ENCODE measurements at places on chromosomes 6 and 20.

- no peak for DNase-seq
Observed at GRCh38 chr6:71533939-71534379, 245.3 kb downstream of the OGFRL1 start.

- DNase-seq, result no peak
Observed at GRCh38 chr6:157017861-157018260, 240.7 kb downstream of the ARID1B start.

DNA sequence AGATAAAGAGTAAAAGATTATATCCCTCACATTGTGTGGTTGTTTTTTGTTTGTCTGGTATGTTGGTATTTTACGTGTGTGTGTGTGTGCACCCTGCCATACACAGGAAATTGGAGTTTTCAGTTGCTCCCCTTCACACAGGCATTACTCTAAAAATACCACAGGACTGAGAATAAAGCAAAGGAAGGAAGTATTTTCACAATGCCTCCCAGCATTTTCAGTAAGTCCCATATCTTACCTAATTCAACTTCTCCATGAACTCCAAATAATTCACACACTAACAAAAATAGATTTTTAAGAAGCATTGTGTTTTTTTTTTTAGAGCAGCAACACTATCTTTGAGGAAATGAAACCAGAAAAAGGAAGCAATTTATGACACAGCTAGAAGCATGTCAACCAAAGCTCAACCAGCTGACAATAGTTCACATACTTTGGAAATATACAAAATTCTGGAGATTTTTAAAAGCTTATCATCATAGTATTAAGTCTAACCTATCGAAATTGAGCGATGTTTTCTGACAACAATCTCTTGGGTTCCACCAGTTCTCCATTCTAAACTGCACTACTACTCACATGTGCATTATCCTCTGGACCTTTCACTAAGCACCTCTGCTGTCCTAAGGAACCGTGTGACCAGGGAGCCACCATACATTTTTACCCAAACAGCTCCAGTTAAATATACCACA lies 2.1 kb downstream of the UBE2J1 start:
- no peak for DNase-seq

DNA sequence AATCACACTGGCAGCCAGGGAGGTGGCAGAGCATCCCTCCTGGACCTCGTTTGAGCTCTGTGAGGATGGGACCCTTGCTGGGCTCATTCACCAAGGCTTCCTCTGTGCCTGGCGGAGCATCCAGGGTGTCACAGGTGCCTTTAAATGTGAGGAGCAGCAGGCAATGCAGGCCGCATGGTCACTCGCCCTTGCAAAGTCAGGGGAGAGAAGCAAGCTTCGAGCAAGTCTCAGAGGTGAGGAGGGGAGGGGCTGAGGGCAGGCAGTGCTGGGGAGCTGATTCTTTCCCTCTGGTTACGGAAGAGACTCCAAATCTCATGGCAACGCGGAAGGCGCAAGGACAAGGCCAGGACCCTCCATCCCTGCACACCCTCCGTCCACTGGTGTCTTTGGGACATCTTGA lies 182.7 kb upstream of the PMEPA1 start:
- DNase-seq, result no peak

DNA sequence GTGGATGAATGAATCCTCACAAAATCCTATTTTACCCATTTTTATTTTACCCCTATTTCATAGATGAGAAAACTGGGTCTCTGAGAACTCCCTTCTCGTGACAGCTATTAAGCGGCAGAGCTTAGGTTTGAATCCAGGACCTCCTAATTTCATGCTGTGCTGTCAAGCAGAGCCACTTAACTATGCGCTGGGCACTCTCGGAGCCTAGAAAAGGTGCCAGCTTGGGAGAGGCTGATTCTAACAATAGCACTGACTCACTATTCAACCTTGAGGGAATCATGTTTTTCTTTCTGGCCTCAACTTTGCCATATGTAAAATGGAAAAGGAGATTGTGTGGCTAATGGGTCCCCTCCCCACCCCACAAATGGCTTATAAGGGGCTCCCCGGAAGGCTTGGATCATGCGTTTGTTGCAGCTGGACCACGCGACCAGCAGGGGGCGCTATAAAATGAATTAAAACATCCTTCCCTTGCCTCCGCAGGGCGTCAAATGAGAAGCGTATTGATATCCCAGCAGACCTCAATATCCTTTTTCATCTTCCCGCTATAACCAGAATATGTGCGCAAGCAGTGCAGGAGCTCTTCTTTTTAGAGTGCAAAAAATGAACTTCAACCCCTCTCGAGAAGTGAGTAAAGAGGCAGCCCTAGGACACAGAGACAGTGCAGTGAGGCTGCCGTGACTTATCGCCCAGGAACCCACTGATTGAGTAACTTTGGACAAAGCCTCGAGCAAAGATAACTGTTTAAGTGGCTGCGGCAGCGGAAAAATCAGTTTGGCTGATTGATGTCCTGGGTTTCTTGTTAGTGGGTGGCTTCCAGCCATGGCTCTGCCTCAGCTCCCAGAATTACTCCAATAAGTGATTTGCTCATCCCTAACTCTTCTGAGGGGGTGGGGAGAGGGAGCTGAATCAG lies 12.8 kb upstream of the PDYN start:
- DNase-seq, result no peak

- no peak for DNase-seq
Observed at GRCh38 chr6:120262354-120262753, 912.8 kb upstream of the MAN1A1 start.

DNA sequence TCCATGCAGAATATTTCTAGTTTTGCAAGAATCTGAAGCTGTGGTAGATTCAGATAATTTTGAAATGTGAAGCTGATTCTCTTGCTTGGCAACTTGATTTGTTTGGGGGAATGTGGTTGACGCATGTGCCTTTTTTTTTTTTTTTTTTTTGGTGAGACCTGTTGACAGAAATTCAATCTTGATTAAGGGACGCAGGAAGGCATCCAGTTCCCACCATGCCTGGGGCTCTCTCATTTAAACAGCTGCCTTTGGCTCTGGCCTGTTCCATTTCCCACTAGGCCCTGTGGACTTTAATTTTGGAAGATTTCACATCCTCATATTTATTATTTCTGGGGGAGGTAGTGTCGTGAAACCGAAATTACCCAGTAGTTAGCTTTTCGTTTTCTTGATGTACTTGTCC lies 8.6 kb downstream of the TPX2 start:
- DNase-seq, result no peak

GRCh38 chr6:30554404-30554803 lies 1.9 kb downstream of the GNL1 start:
- no peak for DNase-seq

- no peak for DNase-seq
Observed at GRCh38 chr6:5752391-5752680, 254.4 kb downstream of the NRN1 start.

DNA sequence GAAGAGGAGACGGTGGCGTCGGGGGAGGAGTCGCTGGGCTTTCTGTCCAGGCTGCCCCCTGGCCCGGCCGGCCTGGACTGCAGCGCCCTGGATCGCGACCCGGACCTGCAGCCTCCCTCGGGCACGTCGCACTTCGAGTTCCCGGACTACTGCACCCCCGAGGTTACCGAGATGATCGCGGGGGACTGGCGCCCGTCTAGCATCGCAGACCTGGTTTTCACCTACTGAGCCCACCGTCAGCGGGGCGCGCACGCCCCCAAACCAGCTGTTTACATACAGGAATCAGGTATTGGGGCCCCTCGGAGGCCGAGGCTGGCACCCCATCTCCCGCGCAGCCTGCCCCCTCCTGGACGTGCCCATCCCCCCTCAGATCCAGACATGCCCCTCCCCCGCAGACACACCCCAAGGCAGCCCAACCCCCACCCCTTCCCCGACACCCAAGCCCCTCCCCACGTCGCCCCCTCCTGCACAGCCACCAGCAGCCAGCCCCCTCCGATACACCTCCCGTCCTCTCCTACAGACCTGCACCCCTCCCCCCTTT lies 1.4 kb downstream of the SOX12 start:
- no peak for DNase-seq

GRCh38 chr6:38477680-38478260 lies 162.0 kb downstream of the BTBD9 start:
- DNase-seq, result no peak

DNA sequence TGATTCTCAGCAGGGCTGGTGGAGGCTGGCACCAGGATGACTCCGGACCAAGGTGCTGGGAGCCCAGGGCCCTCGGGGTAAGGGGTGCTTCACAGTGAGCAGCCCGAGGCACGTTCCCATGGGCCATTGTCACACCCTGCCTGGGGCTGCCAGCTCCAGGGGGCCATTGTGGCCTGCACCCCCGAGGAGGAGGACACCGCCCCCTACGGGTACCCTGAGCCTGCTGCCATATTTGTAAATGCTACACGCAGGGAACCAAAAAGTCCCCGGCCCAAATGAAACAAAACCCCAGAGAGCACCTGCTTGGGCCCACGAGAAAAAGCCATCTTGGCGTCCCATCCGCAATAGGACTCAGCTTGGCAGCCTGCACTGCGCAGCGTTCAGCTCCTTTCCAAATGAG lies 64.7 kb upstream of the GATA5 start:
- no peak for DNase-seq

DNA sequence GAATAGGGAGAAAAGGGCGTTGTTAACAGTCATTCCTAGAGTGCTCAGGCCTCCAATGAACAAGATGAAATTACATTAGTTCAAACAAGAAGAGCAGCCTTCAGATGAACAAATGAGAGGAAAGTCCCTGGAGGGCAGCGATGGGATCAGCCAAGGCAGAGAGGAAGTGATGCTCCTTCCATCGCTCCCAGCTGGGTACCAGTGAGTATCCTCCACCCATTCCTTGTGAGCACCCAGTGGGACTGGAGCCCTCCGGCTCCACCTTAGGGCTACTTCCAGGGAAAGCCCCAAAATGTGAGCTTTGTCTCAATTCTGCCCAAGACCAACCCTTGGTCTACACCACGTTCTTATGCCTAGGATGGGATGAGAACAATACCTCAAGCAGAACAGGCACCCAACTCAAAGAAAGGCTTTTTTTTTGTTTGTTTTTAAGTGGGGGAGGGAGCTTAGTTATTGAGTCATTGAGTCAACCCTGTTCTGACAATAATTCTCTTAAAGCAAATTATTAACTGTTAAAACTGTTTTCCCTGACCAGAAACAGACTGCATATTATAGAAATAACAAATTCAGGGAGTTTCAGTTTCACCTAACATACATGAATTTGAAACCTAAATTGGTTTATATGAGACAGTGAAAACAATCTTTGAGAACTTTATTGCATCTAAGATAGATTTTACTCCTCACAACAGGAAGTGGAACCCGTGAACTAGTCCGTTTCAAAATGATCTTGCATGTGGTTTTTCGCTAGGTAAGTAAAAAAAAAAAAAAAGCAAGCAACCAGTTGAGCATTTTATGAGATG lies 106.9 kb downstream of the IPCEF1 start:
- DNase-seq, result no peak

DNA sequence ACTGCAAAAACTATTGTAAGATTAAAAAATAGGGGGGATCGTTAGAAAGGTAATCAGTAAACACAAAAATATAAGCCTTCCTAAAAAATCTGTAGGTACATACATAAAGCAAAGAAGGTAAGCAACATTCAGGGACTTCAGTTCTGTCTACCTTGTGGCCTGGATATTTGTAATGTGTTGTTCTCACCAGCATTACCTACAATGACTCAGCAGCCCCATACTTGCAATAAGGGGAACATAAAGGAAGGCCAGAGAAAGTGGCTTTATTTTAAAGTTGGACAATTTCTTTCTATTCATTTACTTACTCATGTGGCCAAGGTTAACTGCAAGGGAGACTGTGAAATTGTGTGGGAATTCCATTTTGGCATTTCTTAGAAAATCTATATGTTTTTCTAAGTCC lies 277.2 kb upstream of the PREP start:
- DNase-seq, result no peak

- no peak for DNase-seq
Observed at GRCh38 chr20:59775687-59776055, 157.8 kb downstream of the SYCP2 start.

DNA sequence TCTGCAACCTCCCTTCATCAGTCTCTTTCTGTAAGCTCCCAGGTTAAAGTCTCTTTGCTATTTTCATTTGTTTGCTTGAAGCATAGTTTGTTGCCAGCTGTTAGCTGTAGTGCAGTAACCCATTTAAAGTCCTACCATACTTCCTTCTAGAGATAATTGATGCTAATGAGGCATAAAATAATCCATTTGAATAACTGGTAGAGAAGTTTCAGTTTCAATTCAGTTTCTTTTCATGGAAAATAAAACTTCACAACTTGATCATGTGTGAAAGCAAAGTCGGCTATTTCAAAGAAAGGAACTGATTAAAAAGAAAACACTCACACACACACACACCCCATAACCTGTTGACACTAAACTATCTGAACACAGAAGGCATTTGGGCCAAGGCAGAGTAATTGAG lies 68.5 kb upstream of the TENT5A start:
- DNase-seq, result no peak

DNA sequence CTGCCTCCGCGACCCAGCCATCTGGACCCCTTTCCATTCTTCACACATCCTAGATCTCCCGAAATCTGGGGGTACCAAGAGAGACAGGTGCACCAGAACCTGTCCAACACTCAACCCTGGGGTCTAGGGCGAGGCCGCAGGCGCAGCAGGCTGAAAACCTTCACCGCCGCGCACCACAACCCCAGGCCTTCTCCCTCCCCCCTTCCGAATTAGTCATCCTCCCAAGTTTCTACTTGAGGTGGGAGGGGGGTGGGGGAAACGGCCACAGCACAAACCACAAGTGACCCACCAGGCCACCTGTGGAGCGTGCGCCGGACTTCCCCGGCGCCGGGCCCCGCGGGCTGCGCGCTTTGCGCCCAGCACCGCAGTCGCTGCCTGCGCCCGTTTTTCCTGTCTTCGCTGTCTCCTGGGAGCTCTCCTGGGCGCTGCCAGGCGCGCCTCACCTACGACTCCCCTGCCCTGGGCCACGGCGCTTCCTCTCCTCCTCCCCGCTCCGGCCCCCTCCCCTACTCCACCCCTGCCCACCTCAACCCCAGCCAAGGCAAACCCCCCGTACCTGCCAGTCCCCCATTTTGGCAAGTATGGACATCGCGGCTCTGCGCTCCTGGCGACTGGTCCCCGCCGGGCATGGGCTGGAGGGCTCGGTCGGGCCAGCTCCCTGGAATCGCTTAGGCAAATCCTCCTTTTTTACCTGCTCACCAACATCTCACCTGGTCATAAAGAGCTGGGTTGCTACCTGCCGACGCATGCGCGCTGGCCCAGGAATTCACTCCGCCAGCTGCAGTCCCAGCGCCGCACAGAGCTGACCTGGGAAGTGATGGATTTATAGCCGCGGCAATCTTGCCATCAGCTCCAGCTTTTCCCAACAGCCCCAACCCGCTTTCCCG lies 4.2 kb upstream of the TFAP2A start:
- no peak for DNase-seq

DNA sequence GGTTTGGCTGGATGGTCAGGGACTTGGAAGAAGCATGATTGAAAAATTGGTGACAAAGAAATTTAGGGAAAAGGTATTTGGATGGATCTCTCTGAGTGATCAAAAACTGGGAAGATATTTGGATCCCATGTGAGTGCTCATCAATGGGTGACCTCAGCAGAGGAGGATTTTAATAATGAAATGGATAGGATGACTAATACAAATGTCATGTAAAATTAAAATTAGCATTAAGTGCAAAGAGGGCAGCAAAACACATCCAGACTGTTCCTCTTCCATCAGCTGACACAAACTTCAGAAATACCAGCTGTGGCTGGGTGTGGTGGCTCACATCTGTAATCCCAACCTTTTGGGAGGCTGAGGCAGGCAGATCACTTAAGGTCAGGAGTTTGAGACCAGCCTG lies 151.7 kb downstream of the THBS2 start:
- no peak for DNase-seq
